Amygdala (tissue), 56 donors: ENCODE measurements at places on chromosomes 16 and 17.
A peak's percentile ranks its signal among the peaks of the same experiment; 100 is the strongest.

DNA sequence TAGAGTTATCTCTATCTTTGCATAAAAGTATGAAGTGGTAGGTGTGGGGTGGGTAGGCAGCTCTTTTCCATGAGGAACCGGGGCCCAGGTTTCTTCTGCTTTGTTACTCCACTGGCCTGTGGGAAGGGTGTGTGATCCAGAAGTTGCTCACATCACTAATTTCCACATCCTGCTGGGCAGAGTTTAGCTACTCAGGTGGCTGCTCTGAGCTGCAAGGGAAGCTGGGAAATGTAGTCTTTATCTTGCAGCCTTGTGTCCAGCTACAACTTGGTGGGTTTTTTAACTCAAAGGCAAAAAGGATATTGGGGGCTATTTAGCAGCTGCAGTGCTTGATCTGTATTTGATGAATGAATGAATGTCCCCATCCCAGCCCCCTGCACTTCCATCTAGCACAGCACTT is 335.3 kb downstream of the SNX29 start:
- no peak for DNase-seq

GRCh38 chr16:58428621-58429542 is 36.6 kb downstream of the GINS3 start:
- DNase-seq: no peak

GRCh38 chr16:31916056-31916488 is 42.5 kb downstream of the ZNF267 start:
- no peak for DNase-seq

DNA sequence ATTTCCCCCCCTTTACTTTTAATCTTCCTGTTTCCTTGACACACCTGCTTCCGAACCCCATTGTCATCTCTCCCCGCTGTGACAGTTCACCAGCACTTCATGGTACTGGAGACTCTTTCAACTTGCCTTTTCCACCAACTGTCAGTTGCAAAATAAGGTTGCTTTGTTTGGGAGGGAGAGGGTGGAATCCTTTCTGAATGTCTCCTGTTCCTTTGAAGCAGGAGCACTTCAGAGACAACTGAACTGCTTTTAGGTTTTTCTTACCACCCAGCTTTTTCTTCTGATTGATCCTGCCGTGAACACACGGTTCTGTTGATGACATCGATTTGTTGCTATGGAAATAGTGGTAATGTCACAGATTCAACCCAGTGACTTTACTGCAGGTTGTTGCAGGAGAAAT is 42.0 kb downstream of the RPA1 start:
- no peak for DNase-seq

- no peak for DNase-seq
These were observed 1.6 kb upstream of the SMARCD2 start for GRCh38 chr17:63843910-63844677.

- no peak for DNase-seq
These were observed 393.1 kb upstream of the ASIC2 start for GRCh38 chr17:33686171-33686570.

GRCh38 chr17:61097781-61098180 is 301.9 kb upstream of the TBX2 start:
- no peak for DNase-seq

GRCh38 chr16:86029131-86029741 is 130.3 kb downstream of the IRF8 start:
- DNase-seq: no peak

GRCh38 chr17:2192367-2193057 is 111.1 kb downstream of the SMG6 start:
- DNase-seq: no peak

GRCh38 chr16:66719246-66719645 is 22.7 kb upstream of the CMTM4 start:
- no peak for DNase-seq

- DNase-seq: no peak
These were observed 32.3 kb downstream of the TRPV2 start for GRCh38 chr17:16447676-16448075.

DNA sequence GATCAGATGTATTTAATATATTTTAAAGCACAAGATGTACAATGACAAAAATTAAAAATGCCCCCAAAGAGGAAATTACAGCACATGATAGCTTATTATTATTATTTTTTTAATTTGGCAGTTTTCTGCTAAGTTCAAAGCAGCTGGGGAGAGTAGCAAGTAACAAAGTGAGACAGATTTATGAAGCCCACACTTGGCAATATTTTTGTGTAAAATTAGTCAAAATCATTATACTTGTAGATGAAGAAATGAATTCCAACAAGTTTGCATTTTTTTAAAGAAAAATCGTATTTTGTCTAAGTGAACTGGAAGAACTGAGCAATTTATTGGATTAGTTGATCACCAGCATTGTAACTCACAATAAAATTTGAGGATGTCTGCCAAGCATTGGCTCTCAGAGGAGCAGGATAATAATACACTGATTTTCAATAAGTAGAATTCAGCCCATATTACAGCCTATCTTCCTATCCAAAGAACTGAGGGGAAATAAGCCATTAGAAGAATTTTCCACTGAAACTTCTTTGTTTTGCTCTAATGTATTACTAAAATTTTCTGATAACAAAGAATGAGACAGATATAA is 215.6 kb downstream of the MAP2K6 start:
- no peak for DNase-seq

DNA sequence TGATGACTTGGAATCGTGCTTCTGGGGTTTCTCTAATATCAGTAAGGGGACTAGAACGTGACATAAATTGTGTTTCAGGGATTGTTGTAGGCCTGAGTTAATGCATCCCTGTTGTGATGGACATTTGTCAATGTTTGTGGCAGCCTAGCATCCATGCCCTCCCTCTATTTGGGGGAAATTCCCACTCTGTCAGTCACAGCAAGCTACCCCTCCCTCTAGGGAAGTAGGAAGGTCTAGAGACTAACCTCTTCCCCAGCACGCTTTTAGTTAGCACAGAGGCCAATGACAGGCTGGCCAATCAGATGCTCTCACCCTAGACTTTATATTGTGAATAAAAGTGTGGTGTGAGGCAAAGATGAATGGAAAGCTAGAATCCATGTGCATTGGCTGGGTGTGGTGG is 32.4 kb upstream of the NF1 start:
- DNase-seq: no peak

GRCh38 chr17:37478187-37478586 is 11.5 kb upstream of the DUSP14 start:
- no peak for DNase-seq

GRCh38 chr16:54171626-54172537 is 114.7 kb downstream of the IRX3 start:
- DNase-seq: no peak

GRCh38 chr17:6239241-6239798 is 169.1 kb downstream of the WSCD1 start:
- DNase-seq: no peak

- DNase-seq: no peak
These were observed 31.0 kb downstream of the NGFR start for GRCh38 chr17:49525831-49526741.

GRCh38 chr17:76107509-76107908 is 3.9 kb upstream of the EXOC7 start:
- DNase-seq: no peak

- DNase-seq: no peak
These were observed 301.7 kb downstream of the KIF2B start for GRCh38 chr17:54124456-54124855.

- no peak for DNase-seq
These were observed 3.0 kb downstream of the SOX15 start for GRCh38 chr17:7586673-7587419.

- DNase-seq: no peak
These were observed 15.8 kb upstream of the AKTIP start for GRCh38 chr16:53518550-53519416.

DNA sequence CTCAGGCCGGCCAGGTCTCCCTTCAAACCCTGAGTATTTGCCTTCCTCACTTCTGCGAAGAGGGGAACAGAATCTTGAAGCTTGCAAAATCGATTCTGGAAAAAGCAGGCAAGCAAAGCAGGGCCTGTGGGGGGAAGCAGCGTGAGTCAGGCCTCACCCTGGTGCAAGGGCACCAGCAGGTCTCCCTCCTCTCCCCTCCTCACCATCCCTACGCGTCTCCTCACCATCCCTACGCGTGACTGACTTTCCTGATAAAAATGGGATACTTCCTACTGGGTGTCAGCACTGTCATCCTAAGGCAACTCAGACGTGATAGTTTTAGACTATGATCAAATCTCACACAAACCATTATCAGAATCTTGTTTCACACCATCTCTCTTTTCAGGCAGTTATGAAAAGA is 12.1 kb downstream of the CMTM3 start:
- no peak for DNase-seq

- no peak for DNase-seq
These were observed 10.0 kb downstream of the BCAR1 start for GRCh38 chr16:75241412-75241811.

DNA sequence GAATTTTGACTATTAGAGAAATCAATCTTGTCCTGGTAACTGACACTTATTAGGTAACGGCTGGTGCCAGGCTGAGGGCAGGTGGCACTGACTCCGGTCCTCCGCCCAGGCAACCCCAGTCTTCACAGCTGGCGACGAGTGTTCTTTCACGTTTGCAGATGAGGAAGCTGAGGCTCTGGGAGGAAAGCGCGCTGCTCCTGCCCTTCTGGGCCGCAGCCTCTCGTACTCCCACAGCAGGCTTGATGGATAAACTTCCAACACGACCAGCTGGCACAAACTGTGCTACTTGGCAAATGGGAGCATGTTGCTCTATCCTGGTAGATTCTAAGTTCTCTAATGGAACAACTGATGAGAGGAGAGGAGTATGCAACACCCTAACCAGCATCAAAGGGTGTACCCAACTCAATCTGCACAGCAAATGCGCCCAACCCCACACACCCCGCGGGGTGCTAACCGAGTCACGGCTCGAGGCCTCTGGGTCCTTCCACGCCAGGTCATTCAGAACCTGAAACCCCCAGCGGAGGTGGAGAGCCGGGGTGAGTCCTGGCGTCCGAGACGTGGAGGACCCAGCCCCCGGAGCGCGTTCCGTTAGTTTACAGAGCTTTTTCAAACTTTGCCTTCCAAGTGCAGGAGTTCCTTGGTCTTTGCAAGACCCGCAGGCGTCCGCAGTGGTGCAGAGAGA is 477 bp upstream of the SLC47A1 start:
- no peak for DNase-seq

GRCh38 chr16:85563515-85564276 is 49.4 kb upstream of the GSE1 start:
- DNase-seq: no peak

DNA sequence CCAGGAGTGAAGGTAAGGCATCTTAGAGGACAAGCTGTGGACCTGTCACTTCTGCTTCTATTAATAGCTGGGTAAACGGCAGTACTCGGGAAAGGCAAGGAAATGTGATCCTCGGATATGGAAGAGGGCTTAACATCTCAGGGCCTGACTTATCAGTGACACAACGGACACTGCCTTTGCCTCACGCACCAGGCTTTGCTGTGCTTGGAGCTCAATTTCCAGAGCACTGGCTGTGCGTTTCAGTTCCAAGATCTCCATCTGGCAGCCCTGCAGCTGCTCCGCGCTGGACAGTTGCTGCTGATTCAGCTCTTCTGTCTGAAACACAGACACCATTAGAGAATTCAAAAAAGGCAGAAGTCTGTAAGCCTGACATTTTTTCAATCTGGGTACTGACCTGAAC is 3.5 kb downstream of the KRT40 start:
- no peak for DNase-seq

DNA sequence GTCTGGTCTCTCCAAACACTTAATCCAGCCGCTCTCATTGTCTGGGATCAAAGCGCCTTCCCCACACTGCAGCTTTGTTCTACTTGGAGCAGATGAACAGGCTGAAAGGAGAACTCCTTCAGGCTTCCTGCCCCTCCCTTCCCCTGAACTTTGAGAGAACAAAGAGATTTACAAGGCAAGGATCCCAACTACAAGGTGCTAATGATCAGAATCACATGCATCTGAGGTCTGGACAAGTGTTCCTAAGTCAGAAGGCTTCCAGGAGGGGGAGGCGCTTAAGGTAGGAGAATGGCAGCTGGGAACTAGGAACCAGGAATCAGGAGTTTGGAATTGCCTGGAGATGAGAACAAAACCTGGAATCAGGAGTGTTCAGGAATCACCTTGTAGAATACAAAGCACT is 606.3 kb upstream of the CDH11 start:
- no peak for DNase-seq

DNA sequence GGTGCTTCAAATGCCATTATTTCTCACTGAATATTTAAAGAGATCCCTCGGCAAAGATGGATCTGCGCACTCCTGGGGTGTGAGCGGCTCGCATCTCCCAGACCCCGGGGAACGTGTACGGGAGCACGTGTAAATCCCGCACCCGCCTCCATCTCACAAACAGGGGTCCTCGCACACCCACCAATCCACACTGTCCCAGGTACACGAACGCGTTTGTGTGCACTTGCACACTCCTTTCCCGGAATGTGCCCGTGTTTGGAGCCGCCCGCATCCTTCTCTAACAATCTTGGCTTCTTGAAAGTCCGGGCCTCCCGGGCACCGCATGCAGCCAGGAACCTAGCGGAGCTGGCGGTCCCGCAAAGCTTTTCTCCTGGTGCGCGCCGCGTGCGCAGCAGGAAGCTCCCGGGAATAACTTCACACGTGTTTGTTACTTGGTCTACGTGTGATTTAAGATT is 2.5 kb upstream of the SALL1 start:
- no peak for DNase-seq

DNA sequence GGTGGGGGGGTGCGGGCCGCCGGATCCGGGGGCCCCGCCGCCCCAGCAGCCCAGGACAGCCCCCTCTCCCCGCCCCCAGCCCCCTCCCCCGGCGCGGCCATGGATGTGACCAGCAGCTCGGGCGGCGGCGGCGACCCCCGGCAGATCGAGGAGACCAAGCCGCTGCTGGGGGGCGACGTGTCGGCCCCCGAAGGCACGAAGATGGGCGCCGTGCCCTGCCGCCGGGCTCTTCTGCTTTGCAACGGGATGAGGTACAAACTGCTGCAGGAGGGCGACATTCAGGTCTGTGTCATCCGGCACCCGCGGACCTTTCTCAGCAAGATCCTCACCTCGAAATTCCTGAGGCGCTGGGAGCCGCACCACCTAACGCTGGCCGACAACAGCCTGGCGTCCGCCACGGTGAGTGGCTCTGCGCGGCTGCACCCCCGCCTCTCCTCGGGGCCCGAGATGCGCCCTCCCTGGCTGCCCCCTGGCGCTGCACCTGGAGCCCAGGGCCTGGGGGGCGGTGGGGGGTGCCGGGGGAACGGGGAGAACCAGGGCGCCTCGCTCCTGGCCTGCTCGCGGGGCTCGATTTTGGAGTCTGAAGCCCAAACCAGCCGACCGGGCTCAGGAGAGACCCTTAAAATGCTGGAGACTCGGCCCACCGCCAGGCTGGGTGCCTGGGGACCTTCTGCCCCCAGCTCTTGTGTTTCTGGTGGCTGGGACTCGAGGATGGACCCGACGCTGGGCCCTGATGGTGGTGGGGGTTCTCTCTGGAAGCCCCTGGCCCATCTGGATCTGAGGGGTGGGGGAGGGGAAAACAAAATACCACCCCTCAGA is 744 bp downstream of the CMIP start:
- peak; percentile 51 for DNase-seq
